Activated CD8-positive, alpha-beta memory T cell treated with anti-CD3 and anti-CD28 coated beads for 4 hours (primary cell): ENCODE measurements at places on chromosomes 7 and 10.

GRCh38 chr10:80195046-80195574, 10.2 kb downstream of the ANXA11 start:
- no peak for DNase-seq

DNA sequence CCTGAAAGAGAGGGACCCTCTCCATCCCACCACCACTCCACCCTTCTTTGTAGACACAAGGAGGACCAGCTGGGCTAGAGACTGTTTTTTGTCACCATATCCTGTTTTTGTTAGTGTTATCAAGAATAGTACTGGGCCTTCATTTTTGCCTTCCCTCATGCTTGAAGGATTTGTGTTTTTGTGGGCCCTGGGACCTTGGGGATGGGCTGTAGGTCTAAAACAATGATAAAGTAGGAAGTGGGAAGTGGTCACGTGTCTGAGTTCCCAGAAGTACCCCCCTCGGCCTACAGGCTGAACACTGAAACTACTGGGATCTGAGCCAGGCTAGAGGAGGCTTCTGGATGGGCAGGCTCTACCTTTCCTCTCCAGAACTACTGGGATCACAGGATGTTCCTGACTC, 8.9 kb downstream of the AGFG2 start:
- no peak for DNase-seq

GRCh38 chr10:373526-374309, 238.5 kb downstream of the ZMYND11 start:
- DNase-seq: no peak

DNA sequence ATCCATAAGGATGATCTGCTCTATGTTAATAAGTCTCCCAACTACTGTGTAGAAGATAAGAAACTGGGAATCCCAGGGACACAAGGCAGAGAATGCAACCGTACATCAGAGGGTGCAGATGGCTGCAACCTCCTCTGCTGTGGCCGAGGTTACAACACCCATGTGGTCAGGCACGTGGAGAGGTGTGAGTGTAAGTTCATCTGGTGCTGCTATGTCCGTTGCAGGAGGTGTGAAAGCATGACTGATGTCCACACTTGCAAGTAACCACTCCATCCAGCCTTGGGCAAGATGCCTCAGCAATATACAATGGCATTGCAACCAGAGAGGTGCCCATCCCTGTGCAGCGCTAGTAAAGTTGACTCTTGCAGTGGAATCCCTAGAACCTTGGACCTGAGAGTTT, 10.3 kb downstream of the WNT16 start:
- no peak for DNase-seq

DNA sequence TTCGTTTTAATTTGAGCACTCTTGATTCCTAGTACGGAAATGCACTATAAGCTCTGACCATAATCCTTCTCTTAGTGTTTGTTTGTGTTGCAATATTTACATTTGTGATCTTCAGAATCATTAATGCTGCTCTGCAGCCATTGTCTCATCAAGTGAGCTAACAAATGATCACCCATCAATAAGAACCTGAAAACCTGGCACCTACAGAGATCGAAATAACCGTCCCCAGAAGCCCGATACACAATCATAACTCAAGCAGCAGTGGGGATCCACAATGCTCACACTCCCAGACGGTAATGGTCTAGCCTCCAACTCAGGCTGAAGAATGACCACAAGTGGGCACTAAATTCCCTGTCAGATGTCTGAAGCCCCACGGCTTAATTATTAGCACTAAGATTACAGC, 156.0 kb upstream of the NFE2L3 start:
- no peak for DNase-seq

GRCh38 chr7:139774376-139774775, 3.4 kb downstream of the HIPK2 start:
- DNase-seq: no peak

DNA sequence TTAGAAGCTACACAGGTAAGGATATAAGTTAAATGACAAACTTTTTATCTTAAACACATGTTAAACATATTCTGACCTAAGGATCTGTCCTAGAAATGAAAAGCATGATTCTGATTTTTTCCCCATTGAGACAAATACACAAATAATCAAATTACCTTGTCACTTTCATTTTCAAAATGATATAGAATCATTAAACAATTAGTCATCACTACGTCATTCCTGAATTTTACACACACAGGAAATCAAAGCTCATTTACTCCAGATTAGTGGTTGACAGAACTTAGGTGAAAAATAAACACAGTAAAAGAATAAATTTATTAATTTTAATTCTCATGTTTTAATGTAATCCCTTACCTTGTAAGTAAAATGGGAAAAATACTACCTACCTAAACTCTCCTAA, 89.0 kb downstream of the AASS start:
- no peak for DNase-seq

DNA sequence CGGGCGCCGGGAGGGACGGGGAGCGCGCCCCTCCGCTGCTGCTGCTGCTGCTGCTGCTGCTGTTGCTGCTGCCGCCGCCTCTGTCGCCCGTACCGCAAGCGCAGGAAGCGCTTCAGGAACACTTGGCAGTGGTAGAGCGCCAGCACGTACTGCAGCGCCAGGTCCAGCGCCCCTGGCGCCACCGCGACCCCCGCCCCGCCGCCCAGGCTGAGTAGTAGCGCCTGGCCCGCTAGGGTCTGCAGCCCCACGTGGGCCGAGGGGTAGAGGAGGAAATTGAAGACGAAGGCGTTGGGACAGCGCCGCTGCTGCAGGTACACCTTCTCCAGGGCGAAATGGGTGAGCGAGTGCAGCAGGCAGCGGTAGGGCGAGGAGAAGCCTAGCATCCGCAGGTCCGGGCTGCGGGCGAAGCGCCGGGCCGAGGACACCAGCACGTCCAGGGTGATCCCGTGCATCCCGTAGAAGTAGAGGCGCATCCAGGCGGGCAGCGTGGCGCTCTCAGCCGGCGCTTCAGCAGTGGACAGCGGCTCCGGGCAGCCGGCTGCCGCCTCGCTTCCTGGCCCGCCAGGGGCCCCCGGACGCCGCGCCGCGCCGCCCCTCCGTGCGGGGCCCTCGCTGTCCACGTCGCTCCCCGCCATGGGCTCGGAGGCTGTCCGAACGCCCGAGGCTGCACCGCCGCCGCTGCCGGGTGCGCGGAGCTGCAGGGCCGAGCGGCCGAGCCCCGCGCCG, at the start of gene TMEM229A:
Gene TMEM229A, minus strand, starts transcription at position 699 of the 726 bp plus-strand sequence. Its CDS starts 64 bp downstream, at position 635.
- DNase-seq: no peak

- DNase-seq: no peak
These were observed 25.3 kb downstream of the IL2RA start for GRCh38 chr10:6036861-6037321.

- no peak for DNase-seq
These were observed 18.9 kb upstream of the LFNG start for GRCh38 chr7:2500701-2501100.
